AG09309 (cell line): ENCODE measurements at places on chromosomes 5 and 9.

- DNase-seq, result peak; percentile 81
Observed at GRCh38 chr9:110742741-110743371, 74.3 kb downstream of the MUSK start.

- DNase-seq, result no peak
Observed at GRCh38 chr5:148437249-148437648, 53.5 kb downstream of the FBXO38 start.

GRCh38 chr5:28046596-28046995 is 1008.2 kb upstream of the CDH9 start:
- no peak for DNase-seq

GRCh38 chr9:76216161-76216649 is 178.0 kb downstream of the RFK start:
- DNase-seq, result peak; percentile 86

DNA sequence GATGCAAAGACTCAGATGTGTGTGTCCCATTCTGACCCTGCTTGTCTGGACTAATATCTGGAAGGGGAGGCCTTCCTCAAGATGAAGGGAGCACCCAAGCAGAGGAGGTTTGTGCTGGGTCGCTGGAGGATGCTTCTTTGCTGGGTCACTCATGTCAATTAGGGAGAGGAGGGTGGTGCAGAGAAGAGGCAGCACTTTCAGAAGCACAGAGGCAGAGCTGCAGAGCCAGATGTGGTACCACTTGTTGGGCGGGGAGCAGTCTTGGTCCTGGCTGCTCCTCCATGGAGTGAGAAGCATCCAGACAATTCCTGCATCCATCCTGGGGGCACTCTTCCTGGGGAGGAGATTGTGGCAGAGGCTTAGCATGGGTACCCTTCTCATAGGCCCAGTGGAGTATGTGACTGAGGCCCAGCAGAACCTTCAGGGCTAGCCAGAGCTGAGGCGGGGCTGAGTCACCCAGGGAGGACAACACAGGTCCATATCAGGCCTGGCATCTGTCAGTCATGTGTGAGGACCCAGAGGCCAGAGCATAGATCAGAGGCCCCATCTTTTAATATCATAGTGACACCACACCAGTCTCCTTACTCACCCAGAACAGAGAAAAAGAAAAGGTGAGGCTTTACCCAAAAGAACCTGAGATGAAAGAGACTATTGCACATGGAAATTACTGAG is 59.8 kb downstream of the TNFSF15 start:
- no peak for DNase-seq

GRCh38 chr5:110653231-110653970 is 73.1 kb downstream of the TMEM232 start:
- DNase-seq, result no peak

DNA sequence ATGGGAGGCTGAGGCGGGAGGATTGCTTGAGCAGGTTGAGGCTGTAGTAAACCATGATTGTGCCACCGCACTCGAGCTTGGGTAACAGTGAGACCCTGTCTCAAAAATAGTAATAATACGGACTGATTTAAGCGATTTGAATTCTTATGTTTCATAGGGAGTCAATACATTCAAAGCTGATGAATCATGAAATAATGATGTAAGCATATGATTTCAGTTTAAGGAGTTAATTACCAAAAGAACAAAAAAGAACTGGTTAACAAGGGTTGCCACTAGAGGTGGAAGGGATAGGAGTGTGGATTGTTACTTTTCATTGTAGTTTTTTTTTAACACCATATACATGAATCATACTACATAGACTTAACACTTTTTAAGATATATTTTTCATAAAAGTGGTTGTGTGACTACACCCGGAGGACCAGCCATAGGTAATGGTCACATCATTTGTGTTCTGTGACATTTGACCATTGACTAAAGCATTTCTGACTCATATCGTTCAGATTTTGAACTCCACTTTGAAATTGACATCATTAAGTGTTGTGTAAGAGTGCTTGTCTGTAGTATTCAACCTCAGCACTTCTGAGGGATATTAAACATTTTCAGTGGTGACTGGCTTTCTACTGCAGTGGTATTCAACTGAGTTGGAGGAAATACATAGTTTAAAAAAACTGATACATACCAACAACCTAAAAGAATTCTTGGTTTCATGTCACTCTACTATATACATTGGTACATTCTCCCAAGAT is 7.0 kb downstream of the TRMT10B start:
- DNase-seq, result peak; percentile 37

DNA sequence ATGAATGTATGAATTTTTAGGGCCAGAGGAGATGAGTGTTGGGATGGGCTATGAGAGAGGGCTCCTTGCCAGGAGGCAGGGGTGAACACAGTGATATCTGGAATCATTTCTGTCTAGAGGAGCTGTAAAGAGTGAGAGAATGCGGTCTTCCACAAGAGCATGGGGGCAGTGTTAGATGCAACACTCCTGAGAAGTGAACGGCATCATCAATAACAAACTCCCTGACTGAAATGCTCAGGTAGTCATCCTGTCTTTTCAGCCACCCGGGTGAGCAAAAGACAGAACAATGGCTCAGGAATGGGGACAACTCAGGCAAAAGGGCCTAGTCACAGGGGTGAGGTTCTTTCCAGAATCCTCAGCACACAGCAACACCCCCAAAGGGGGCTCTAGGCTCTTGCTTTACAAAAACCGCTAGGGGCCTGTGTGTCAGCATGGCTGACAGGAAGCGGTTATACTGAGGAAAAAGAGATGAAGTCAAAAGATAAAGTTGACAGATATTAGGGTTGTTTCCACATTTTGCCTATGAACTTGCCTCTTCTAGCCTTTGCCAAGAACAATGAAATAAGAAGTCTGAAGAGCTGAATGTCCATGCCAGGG is 104.6 kb upstream of the LRRTM2 start:
- DNase-seq, result no peak

- DNase-seq, result no peak
Observed at GRCh38 chr5:167850911-167851310, 440.5 kb upstream of the WWC1 start.

- no peak for DNase-seq
Observed at GRCh38 chr9:3856592-3856991, 330.8 kb upstream of the RFX3 start.

- DNase-seq, result no peak
Observed at GRCh38 chr5:121974261-121974660, 12.5 kb downstream of the SRFBP1 start.

- DNase-seq, result no peak
Observed at GRCh38 chr5:172008111-172008455, 1.6 kb upstream of the FBXW11 start.
